ENCODE measurements at places on chromosomes 2 and 18.

GRCh38 chr2:4300616-4301015 is 597.2 kb downstream of the DCDC2C start:
- no peak for DNase-seq

GRCh38 chr2:83072767-83073166 is 1386.3 kb downstream of the SUCLG1 start:
- no peak for DNase-seq

DNA sequence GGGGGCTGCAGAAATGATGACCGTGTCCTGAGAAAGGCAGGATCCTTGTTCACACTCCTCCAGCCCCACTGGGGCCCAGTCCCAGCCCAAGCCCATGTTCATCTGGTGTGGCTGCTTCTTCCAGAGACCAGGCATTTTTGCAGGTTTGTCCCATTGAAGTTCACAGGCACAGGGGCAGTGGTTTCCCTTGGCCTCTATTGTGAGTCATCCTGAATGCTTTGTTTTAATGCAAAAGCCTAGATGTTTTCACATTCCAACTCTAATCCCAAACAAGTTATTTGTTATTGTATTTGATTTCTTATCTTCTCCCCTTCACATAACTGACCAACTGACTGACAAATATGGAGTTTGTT is 426.4 kb upstream of the ID2 start:
- no peak for DNase-seq

- no peak for DNase-seq
Observed at GRCh38 chr2:238643400-238643907, 204.4 kb upstream of the TWIST2 start.

DNA sequence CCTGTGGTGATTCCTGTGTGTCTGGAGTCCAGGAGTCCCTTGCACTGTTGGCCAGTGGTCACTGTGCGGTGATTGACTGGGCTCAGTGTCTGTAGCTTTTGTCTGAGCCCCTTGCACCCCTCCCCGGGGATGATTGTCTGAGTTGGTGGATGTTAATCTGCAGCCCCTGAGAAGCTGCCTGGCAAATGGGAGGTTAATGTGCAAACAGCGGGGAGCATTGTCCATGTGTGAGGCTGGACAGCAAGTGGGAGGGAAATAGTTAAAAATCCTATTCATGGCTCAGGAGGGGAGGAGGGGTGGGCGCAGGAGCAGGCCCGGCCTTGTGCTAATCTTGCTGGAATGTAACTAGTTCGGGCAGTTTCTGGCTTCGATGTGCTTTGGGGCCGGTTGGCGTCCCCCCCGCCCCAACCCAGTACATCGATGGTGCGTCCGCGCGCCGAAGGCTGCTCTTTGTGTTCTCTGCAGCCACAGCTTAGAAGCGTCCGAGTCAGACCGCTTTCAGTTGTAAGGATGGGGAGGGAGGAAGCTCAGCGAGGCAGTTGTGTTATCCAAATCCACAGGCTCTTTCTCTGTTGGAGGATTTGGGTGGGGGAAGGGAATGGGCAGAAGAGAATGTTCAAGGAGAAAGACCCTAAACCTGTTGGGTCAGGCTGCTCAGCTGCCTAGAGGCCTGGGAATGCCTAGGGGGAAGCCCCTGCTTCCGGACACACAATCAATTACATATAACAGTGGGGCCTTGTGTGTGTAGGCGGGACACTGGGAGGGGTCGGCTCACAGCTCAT is 71.8 kb downstream of the TGOLN2 start:
- no peak for DNase-seq

DNA sequence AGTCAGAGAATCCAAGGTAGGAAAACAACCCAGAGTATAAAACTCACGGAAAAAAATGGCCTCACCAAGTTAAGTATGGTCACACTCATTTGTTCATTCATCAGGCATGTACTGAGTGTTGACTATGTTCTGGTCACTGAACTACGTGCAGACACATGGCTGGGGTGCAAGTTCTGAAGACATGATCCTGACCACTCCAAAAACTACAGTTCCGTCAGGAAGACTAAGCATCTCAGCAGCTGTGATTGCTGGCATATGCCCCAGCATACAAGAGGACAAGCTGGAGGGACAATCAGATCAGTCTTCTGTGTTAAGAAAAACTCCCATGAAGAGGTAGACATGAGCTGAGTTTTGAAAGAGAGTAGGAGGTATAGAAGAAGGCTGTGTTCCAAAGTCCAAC is 72.8 kb downstream of the TCF4 start:
- DNase-seq: no peak

All from adrenal gland (tissue), 19 donors.